Dorsolateral prefrontal cortex (tissue), 122 donors: ENCODE measurements at places on chromosomes 2 and 18. TPM values are rescaled to one million over a fixed set of nuclear protein-coding genes. Genes with fewer than 3 reads are reported as not detected.

The TBR1 gene
- total RNA-seq = 137 TPM

The FARSB gene
- 24.9 TPM for total RNA-seq

- DNase-seq = no peak
These were observed 390.9 kb upstream of the VWC2L start for GRCh38 chr2:214019973-214020345.

- no peak for DNase-seq
These were observed 27.3 kb upstream of the NOTO start for GRCh38 chr2:73174941-73175662.

DNA sequence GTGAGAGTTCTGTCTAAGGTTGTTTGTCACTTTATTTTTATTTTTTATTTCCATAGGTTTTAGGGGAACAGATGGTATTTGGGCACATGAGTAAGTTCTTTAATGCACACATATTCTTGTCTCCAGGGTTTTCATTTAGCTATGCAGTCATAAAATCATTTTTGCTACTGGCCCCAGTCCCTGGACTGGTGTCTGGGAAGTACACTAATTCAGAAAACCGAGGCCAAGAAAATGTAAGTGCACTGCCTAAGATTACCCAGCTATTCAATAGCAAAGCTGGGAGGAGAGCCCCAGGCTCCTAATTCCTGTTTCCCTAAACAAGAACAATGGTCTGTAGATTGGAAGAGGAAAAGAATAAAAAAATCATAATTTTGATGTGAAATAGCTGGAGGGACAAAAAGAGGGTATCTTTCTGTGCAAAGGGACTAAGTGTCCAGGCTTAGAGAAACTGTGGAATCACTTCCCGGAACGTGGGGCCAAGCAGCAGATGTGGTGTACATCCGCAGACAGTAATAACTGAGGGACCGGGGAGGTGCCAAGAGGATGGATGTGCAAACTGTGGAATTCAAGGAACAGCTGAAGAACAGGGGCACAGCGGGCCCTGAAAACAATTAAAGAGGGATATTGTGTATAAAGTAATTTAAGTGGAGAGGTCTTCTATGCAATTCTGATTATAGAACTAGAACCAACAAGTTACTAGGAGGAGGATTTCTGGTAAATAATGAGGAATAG is 236.3 kb downstream of the ACKR3 start:
- DNase-seq = no peak

GRCh38 chr2:98787700-98788099 is 56.8 kb upstream of the MGAT4A start:
- DNase-seq = no peak
